GM04503 (cell line): ENCODE measurements at places on chromosomes 6 and 20.

- DNase-seq: no peak
Observed at GRCh38 chr6:158514176-158514575, 45.7 kb upstream of the TMEM181 start.

- DNase-seq: no peak
Observed at GRCh38 chr20:49230021-49230420, 10.8 kb downstream of the DDX27 start.

DNA sequence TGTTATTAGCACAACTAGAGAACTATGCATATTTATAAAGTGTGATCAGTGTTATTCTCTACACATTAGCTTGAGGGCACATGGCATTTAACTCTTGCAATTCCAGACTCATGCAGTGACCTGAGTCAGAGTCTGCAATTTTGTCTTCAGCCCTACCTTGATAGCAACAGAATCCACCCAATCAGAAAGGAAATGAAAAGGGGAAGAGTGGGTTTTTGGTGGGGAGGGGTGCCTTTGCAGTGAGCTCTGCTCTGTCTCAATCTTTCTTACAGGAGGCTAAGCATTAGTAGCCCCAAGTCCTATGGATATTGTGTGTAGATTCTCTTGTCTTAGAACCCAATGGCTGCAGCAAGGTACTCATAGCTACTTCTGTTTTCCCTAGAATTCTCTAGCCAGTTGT is 489.2 kb downstream of the DHX35 start:
- DNase-seq: no peak

GRCh38 chr20:20489648-20490341 is 121.9 kb downstream of the INSM1 start:
- no peak for DNase-seq

GRCh38 chr6:129893640-129894039 is 32.5 kb upstream of the TMEM244 start:
- DNase-seq: no peak

GRCh38 chr6:62980093-62980492 is 231.2 kb upstream of the FKBP1C start:
- no peak for DNase-seq

GRCh38 chr6:39495640-39496039 is 173.1 kb upstream of the KCNK16 start:
- DNase-seq: no peak
